ENCODE measurements at places on chromosomes 12 and 14.

- no peak for DNase-seq
Observed at GRCh38 chr14:48390346-48390745, 714.9 kb upstream of the MDGA2 start.

- DNase-seq: no peak
Observed at GRCh38 chr12:32896432-32897280, at the start of gene PKP2. Gene PKP2 (minus strand): TSS chr12:32896777. CDS start chr12:32896731, 46 bp downstream.

DNA sequence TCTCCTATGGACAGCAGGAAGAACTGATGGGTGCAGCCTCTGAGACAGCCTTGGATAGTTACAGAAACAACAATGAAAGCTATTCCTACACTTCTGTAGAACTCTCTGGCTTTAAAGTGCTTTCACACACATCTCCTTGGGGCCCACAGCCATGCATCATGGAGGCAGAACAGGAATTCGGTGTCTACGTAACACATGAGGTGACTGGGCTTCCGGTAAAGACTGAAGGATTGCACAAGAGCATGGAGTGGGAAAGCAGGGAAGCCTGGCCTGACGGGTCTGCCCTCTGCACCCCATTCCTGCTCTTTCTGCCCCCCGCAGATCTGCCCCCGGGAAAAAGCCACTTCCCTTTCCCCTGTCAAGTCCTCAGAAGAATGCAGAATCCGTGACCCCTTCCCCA is 82.6 kb downstream of the VWF start:
- no peak for DNase-seq

- peak; percentile 38 for DNase-seq
Observed at GRCh38 chr12:110344657-110345056, 58.9 kb downstream of the ANAPC7 start.

DNA sequence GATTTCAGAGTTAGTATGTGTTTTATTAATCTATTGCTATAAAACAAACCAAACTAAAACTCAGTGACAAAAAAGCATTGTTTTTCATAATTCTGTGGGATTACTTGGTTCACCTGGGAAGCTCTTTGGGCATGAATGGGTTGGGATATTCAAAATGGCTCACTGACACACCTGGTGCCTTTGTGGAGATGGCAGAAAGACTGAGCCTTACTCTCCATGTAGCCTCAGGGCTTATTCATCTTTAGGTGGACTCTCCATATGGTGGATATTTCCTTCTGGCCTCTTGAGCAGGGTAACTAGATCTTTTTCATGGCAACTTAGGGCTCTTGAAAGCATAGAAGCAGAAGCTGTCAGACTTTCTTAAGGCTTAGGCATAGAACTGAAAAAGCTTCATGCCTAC is 1102.8 kb upstream of the SEL1L start:
- DNase-seq: no peak

DNA sequence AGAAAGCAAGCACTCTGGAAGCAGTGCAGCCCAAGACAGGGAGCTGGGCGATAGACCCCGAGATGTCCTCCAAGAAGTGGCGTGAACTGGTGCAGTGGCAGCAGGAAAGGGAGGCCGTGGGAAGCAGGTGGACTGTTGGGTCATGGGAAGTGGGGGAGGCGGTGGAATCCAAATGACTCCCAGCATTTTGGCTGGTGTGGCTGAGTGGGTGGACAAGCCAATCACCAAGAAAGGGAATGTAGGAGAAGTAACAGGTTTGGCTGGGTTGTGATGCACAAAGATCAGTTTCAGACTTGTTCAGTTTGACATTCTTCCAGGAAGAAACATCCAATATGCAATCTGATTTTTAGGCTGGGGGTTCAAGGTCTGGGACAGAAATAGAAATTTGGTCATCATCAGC is 46.0 kb upstream of the KTN1 start:
- DNase-seq: no peak

GRCh38 chr12:98575013-98575412 is 18.5 kb upstream of the SLC25A3 start:
- DNase-seq: no peak

DNA sequence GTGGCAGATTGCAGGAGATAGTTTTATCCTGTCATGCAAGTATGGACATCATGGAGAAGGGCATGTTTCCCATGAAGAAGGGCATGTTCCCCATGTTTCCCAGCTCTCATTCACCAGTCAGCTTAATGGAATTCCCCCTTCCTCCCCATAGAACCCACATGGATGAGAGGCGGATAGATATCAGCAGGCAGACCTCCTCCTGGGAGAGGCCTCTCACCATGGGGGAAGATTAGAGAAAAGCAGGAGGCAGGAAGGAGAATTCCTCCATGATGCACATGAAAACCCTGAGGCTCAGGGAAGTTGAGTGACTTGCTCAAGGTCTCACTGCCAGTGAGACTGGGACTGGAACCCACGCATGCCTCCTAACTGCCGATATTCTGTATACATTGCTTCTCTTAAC is 92.9 kb upstream of the FOXN3 start:
- DNase-seq: no peak

- no peak for DNase-seq
Observed at GRCh38 chr12:3795492-3796133, 42.7 kb upstream of the CRACR2A start.

DNA sequence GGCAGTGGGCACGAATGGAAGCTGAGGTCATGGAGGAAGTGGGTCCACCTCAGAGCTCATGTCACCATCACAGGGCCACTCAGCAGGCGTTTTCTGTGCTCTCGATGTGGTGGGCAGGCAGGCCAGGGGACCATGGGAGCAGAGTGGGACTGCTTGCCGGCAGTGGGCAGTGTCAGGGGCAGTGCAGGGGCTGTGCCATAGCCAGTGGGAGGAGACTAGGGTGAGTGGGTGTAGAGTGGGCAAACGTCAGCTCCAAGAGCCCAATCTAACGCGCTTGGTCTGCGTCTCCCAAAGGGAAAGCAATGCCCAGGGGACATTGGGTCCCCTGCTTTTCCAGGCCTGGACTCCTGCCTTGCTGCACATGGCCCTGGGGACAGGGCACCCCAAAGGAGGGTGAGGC is 58.3 kb downstream of the SLC6A12 start:
- DNase-seq: no peak

DNA sequence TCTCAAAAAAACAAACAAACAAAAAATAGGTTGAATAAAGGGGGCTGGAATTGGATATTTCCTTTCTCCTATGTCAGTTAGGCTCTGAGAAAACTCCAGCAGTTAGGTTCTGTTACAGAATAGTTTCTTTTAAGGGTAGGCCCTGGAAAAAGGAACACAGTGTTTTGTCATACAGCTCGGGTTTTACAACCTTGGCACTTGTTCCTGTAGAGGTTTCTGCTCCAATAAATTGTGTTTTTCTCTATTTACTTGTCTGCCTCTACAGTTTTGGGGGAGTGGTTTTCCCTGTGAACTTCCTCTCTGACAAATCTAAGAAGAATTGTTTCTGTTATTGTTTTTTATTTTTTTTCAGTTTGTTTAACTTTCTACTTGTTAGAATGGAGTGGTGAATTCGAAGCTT is 167.6 kb downstream of the ACSS3 start:
- DNase-seq: no peak

DNA sequence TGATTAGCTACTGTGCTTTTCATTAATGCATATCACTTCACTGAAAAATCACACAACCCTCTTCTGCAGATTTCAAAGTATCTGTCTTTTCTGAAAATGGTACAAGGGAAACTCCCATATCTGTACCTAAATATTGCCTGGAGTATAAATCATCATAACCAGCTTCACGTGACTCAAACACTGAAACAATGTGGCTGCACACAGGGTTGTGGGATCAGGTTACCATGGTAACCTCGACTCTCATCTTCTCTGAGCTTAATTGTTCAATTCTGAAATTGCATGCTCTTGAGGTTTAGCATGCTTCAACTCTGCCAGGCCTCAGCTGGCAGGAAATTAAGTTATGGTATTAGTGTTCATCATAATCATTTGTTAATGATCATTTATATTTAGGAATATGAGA is 77.5 kb upstream of the CPSF6 start:
- peak; percentile 2 for DNase-seq

DNA sequence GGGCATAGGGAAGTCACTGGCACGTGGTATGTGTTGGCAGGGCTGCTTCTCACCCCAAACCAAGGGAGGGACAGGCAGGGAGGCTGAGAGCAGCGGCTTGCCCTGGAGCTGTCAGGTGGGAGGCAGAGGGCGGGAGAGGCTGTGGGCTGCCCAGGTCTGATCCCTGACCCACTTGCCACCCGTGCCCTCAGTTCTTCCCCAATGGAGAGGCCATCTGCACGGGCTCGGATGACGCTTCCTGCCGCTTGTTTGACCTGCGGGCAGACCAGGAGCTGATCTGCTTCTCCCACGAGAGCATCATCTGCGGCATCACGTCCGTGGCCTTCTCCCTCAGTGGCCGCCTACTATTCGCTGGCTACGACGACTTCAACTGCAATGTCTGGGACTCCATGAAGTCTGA is 4.7 kb downstream of the GNB3 start:
- no peak for DNase-seq

DNA sequence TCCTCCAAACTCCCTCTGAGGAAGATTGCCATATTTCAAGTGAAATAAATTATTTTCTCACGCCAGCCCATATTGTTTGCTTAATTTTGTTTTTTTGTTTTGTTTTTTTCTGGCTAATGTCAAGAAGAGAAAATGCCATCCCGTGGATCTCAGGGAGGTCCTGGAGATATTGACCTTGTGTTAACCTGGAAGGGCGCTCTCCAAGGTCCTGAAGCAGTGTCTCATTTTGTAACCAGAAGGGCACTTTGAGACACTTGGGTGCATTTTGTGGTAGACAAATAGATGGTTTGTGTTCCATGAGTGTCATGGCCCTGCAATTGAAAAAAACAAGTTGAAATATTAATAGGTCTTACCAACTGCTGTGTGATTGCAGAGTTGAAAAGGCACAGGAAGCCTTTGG is 268.9 kb downstream of the SUDS3 start:
- no peak for DNase-seq

DNA sequence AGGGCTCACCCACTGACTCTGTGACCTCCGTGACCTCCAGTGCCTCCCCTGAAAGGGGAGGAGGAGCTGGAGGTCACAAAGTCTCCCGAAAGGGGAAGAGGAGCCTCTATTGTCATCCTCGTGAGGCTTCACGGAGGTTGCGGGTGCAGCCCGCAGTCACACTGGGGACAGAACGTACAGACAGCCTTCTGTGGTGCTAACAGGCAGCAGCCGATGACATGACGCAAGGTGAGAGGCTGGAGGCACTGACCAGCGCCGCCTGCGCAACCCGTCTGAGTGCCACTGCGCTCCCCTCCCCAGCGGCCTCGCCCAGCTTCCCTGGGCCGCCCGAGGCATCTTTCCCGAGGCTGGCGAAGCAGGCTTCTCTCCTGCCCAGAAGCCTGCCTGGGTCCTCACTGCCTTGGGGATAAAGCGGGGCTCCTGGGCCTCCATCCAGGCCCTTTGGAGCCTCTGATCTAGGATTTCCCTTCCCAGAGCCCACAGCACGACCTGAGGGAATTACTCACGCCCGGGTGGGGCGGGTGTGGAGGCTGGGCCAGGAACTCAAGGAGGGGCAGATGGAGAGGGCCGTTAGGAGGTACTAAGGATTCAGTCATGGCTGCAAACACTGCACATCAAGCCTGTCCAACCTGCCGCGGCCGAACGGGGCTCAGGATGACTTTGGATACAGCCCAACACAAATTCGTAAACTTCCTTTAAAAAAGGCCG is 12.3 kb upstream of the LBHD2 start:
- no peak for DNase-seq

DNA sequence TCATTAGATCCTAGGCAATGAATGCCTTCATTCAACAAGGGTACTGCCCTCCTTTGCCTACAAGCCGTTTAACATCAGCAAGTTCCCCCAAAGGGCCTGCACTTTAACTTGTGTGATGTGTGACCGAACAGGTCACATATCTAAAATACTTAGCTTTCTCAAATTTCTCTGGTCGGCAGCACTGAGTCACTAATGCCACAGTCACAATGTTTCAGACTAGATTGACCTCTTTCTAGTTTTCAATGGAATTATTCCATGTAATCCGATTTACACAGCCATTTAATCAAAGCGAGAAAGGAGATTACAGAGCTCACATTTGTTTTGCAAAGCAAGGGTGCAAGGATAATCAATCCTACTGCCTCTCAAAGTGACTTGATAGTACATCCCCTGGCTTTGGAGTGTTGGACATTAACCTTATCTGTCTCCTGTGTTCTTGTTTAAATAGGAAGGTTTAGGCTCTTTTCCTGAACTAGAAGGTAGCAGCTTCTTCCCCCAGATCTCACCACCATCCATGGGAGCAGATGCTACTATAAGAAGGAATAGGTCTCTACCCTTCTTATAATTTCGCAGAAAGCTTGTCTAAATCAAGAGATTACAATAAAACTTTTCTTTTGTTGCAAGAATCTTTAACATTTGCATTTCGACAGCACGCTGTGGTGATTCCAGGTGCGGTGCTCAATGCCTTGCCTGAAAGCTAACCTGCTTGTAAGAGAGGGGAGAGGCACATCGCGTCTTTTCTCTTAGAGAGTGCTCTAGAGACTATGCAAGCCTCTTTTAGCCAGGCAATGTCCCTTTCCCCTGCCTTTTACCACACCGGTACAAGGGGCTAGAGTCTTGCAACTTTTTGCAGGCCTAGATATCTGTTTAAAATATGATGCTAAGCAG is 1.8 kb downstream of the KITLG start:
- DNase-seq: no peak

DNA sequence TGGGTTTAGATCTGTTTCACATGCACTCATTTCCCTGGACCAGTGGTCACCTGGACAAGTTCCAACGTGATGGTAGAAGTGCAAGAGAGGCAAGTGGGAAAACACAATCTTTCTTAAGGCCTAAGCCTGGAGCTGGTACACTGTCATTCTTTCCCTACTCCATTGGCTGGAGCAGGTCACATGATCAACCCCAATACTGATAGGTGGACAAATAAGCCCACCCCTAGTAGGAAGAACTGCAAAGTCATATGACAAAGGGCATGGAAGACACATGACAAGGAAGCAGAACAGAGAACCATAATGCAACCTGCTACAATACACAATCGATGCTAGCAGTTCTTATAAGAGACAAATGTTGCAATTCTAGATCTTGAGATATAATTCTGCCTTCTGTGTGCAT is 66.3 kb downstream of the SRRM4 start:
- DNase-seq: no peak

GRCh38 chr12:127970491-127970890 is 296.5 kb upstream of the TMEM132C start:
- no peak for DNase-seq

GRCh38 chr14:73457041-73457923 is 1.1 kb downstream of the NUMB start:
- DNase-seq: no peak

- no peak for DNase-seq
Observed at GRCh38 chr12:128789356-128789929, 34.3 kb downstream of the SLC15A4 start.

DNA sequence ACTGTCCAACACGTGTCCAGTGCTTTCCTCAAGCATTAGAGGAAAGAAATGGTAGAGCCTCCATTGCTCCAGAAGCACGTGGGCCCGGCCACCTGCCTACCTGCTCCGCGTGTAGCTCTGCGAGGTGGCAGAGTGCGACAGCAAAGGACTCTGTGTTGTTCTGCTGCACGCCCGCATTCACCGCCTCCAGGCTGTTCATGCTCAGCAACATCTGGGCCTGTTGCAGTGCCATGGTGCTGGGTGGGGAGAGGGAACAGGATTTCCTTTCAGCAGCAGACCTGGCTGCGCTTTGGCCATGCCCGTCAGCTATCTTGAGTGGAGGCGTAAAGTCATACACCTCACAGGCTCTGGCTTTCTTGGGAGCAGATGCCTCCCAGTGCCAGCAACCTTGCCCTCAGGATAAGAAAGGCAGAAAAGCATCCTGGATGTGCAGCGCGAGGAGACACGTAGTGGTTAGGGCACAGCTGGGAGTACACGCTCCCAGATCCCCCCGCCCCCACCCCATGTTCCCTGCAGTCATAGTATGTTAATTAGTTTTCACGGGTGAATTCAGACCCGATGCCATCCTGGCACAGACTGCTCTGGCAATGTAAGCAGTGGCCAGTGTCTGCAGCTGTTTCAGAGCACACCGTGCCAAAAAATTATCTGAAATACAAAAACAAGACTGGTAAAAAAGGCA is 25.1 kb downstream of the ANAPC5 start:
- DNase-seq: no peak

All from right atrium auricular region (tissue), 2 donors.